Spinal cord (tissue), 10 donors: ENCODE measurements at places on chromosomes 4 and X. TPM values are rescaled to one million over a fixed set of nuclear protein-coding genes. Genes with fewer than 3 reads are reported as not detected.

DNA sequence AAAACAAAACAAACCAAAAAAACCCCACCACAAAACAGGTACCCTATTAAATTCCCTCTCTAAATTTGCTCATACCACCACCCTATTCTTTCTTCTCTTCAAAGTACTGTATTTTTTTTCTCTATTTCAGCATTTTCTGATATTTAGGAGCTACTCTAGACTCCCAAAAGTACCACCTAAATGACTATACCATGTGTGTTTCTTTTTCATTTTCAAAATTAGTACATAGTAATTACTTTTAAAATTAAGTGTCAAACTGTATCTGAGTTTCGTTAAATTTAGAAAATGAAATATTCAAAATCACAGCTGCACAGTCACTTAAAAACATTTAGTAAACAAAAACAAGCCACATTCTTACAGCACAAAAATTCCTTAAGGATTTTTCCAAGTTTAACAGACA lies 161.7 kb downstream of the FBXW7 start:
- no peaks in the 10 kb centered on the region for H3K36me3 ChIP-seq
- H3K27me3 ChIP-seq = no peaks in the 10 kb centered on the region
- no peak for DNase-seq
- no peak overlapping the region for H3K4me3 ChIP-seq
- H3K27ac ChIP-seq = no peak overlapping the region
- H3K4me1 ChIP-seq = no peaks in the 10 kb centered on the region

GRCh38 chr4:10180927-10181744 lies 64.5 kb upstream of the WDR1 start:
- no peak overlapping the region for H3K4me3 ChIP-seq
- H3K27me3 ChIP-seq = no peaks in the 10 kb centered on the region
- no peaks in the 10 kb centered on the region for H3K4me1 ChIP-seq
- no peaks in the 10 kb centered on the region for H3K36me3 ChIP-seq

- H3K4me3 ChIP-seq = no peak overlapping the region
- DNase-seq = no peak
- no peaks in the 10 kb centered on the region for H3K27me3 ChIP-seq
- H3K36me3 ChIP-seq = no peaks in the 10 kb centered on the region
Measured at GRCh38 chr4:103097112-103097511, 2.5 kb downstream of the BDH2 start.

DNA sequence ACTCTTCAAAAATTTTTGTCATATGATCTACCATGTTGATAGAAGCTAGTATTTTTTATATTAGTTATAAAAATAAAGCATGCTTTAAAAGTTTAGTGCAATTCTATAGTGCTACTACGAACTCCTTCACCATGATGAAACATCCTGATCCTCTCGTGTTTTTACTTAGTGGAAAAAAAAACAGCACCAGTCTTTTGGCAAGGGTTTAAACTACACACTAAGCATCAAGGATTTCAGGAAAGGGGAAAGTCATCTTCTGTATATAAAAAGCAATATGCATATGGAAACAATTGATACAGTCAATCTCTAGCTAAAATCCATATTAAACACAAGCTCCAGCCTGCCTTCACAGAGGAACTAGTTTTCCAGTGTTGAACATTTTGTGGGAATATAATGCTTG lies 18.7 kb downstream of the CHM start:
- H3K4me1 ChIP-seq = no peaks in the 10 kb centered on the region
- H3K27me3 ChIP-seq = no peaks in the 10 kb centered on the region
- no peak overlapping the region for H3K27ac ChIP-seq
- H3K4me3 ChIP-seq = no peak overlapping the region
- H3K36me3 ChIP-seq = no peaks in the 10 kb centered on the region
- DNase-seq = no peak

GRCh38 chrX:101682723-101683122 lies 23.1 kb upstream of the ARMCX2 start:
- no peak for DNase-seq
- H3K36me3 ChIP-seq = no peaks in the 10 kb centered on the region
- no peak overlapping the region for H3K4me3 ChIP-seq
- H3K27ac ChIP-seq = no peak overlapping the region
- H3K27me3 ChIP-seq = no peaks in the 10 kb centered on the region

DNA sequence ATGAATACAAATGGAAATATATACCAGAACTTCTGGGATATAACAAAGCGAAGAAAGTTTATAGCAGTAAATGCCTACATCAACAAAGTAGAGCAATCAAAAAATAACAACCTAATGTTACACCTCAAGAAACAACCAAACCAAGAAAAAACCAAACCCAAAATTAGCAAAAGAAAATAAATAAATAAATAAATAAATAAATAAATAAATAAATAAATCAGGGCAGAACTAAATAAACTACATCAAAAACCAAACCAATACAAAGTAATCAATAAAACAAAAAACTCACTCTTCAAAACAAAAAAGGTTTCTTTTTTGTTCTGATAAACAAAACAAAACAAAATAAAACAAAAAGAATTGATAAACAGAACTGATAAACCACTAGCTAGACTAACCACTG lies 88.4 kb upstream of the SPIN4 start:
- no peaks in the 10 kb centered on the region for H3K27me3 ChIP-seq
- no peak for DNase-seq
- H3K4me3 ChIP-seq = no peak overlapping the region
- H3K4me1 ChIP-seq = no peaks in the 10 kb centered on the region

DNA sequence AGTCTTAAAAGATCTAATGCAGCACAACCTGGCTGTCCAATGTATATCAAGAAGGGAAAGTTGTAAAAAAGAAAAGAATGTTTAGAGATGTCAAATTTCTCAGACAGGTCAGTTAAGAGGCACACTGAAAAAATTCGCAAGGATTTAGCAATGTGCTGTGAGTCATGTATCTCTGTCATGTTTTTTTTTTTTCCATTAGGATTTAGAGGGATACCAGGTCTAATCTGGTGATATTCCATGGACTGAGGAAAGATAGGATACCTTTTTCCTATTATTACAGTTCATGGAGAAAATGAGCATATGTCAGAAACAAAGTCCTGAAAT lies 815.4 kb upstream of the PCDH10 start:
- H3K27ac ChIP-seq = no peak overlapping the region

The PRDM8 gene
- 49.6 TPM for polyA plus RNA-seq

The PCDH10 gene
- 80.9 TPM for polyA plus RNA-seq

The IL15 gene
- polyA plus RNA-seq = 2.1 TPM

DNA sequence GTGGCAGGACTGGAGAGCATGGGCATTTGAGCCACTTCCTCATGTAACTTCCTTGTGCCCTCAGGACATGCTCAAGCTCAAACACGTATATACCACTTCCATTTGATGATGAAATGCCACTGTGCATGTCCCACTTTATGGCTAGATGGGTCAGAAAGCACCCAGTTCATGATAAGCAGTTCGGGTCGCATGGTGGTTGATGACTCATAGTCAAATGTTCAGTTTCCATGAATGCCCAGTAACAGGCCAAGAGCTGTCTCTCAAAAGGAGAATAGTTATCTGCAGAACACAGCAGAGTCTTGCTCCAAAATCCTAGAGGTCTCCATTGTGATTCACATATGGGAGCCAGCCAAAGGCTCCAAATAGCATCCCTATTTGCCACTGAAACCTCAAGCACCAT lies 48.9 kb upstream of the SPIN3 start:
- no peak overlapping the region for H3K4me3 ChIP-seq
- no peaks in the 10 kb centered on the region for H3K36me3 ChIP-seq
- no peak for DNase-seq
- H3K27me3 ChIP-seq = no peaks in the 10 kb centered on the region
- no peaks in the 10 kb centered on the region for H3K4me1 ChIP-seq

- no peaks in the 10 kb centered on the region for H3K27me3 ChIP-seq
- no peak overlapping the region for H3K27ac ChIP-seq
- DNase-seq = no peak
- H3K4me1 ChIP-seq = no peaks in the 10 kb centered on the region
- H3K36me3 ChIP-seq = no peaks in the 10 kb centered on the region
- no peak overlapping the region for H3K4me3 ChIP-seq
Measured at GRCh38 chrX:133859860-133860259, 125.5 kb downstream of the GPC3 start.

The GPRASP3 gene
- 32.9 TPM for polyA plus RNA-seq

The ZNF732 gene
- 0.95 TPM for polyA plus RNA-seq

The CTAG2 gene
- polyA plus RNA-seq = not detected

The RTL3 gene
- not detected for polyA plus RNA-seq

The RTL5 gene
- 32.9 TPM for polyA plus RNA-seq

The MAML3 gene
- 10.0 TPM for polyA plus RNA-seq
